ENCODE measurements at places on chromosomes 7 and 10.

DNA sequence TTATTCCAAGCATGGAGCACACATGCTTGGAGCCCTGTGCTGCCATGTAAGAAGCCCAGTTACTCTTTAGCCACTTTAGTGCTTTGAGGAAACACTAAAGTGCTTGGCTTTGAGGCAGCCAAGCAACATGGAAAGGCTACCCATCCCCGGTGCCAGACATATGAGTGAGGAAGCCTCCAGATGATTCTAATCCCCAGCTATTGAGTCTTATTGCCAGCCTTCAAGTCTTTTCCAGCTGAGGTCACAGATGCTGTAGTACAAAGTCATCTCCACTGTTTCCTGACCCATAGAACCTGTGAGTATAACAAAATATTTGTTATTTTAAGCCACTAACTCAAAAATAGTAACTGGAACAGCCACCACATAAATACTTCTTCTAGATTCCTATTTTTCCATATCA, 91.4 kb upstream of the CYP26C1 start:
- no peak for DNase-seq

DNA sequence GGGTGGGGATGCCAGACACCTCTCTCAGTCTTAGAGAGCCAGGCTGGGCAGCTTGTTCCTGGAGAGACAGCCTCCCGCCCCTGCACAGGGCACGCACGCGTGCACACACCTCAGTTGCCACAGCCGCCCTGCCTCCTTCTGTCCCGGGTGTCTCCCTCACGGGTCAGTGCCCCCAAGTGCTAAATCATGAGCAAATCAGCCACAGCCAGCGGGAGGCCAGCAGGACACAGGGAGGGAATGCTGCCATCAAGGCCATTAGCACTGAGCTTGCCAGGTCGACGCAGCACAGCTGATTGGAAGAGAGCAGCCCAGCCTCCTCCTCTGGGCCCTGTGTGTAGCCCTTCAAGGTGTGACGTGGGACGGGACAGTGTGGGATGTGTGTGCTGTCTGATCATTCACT, 130.4 kb downstream of the CDH23 start:
- no peak for DNase-seq

DNA sequence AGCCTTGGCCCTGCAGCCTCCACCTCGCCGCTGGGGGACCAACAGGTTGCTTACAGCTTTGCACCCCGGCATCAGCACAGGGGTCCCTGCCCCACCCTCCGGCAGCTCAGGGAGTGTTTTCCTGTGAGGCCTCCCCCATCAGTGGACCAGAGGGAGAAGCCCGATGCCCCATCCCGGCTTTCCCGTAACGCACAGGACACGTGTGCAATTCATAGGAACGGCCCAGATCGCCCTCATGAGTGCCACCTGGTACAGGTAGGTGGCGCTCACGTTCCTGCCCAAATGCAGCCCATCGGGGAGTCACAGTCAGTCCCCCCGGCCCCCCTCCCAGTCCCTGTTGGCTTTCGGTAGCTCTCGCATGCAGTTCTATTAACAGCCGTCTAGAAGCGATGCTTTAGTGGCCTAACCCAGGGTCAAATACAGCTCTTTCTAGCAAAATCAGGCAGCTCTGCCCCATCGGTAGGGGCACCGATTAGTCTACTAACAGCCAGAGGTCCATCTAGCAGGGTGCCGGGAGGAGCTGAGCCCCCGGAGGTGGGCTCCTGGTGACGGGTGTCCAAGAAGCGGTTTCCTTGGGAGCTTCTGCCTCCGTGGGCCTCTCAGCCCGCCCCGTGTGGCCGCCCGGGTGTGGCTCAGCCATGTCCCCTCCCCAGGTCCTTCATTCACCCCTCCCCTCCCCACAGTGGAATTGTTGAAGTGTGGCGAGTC, 48.4 kb upstream of the GTF2IRD1 start:
- no peak for DNase-seq

DNA sequence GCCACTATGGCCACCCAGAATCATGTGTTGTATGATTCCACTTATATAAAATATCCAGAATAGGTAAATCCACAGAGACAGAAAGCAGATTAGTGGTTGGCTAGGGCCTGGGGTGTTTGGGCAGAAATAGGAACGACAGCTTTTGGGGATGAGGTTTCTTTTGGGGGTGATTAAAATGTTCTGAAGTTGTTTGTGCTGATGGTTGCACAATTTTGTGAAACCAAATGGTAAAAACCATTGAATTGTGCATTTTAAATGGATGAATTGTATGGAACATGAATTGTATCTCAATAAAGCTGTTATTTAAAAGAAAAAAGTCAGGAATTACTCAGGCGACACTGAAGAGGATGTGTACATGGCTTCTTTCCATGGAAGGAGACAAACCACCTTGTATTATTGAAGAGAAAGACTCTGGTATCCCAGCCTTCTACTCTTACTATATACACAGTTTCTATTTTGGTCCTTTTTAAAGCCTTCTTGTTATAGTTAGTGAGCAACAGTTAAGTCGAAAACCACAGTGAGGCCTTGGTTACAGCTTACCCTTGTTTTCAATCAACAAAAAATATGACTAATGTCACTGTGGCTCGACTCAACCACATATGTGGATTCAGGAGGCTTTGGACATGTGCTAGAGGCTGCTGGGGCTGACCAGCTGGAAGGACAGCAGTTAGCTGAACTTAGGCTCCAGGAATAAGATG, 57.1 kb upstream of the KMT2E start:
- peak; percentile 19 for DNase-seq

DNA sequence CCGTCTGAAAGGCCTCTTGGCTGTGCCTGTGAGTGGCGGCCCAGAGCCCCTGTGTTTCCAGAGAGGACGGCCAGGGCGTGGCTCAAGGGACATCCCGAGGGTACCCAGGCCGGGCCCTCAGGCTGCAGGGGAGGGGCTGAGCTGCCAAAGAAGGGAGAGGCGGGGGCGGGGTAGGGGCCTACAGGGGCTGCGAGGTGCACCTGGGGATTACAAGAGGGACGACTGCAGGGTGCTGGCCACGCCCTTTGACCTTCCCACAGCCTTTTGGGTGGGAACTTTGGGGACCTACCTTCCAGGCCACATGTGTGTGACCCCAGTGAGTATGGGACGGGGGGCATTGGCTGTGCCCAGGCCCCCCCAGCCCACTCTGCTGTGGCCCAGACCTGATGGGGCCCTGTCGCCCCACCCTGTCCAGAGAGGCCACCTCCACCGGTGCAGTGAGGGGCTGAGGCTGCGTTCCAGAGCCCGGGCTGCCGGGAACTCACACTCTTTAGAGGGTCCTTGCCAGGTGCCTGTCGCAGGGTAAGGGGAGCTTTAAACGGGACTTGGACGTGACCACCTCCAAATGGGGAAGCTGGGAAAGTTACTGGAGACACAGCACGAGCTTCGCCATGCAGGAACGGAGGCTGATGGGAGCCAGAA, 19.0 kb upstream of the NKX6-2 start:
- no peak for DNase-seq

DNA sequence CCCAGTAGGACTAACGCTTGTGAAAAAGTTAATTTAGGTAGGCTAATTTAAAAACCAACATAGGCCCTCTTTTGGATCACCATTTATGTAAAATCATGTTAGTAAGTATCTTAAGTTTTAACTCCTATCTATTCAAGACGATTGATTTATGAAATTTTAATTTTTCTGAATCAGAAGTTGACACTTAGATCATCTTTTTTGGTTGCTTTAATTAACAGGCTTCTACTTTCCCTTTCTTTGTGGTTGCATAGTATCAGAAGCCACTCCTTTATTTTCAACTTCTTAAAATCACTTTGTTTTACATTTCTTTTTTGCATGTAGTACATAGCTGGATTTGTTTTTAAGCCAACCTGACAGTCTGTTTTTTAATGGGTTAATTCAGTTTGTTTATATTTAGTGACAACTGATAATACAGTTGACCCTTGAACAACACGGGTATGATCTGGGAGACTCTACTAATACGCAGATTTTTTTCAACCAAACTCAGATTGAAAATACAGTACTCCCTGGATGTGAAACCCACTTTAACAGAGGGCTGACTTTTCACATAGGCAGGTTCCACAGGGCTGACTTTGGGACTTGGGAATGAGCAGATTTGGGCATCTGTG, 69.7 kb upstream of the SYPL1 start:
- DNase-seq: no peak

GRCh38 chr7:148912758-148913541, 28.9 kb upstream of the EZH2 start:
- no peak for DNase-seq

DNA sequence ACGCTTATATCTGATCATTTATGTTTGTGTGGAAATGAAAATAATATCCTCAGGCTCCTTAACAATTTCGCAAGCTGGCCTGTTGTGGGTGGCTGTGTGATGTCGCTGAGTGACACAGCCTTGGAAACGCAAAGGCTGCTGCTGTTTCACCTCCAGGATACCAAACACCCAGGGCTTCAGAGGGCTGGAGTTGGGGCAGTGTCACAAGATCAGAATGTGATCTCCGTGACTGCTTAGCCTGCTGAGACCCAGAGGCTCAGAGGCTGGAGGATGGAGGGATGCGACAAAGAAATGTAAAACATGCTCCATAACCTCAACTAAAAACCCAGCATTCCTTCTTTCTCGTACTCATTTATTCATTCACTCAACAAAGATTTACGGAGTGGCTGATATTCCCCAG, 37.2 kb upstream of the BMPER start:
- DNase-seq: no peak

DNA sequence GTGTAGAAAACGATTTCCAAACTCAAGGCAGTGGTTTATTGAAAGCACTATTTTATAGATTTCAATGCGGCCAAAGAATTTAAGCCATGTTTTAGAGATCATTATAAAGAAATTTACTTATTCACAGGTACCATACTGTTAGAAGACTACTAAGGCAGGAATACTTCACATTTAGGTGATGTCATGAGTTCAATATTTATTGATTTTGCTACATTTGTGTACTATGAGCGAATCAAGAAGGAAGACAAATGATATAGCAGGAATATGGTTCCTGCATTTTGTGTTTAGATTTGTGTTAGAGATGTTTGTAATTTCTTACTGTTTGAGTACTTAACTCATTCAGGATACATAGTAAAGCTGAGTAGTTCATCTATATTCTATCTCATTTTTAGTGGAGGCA, 1.7 kb upstream of the FBXW4 start:
- no peak for DNase-seq

DNA sequence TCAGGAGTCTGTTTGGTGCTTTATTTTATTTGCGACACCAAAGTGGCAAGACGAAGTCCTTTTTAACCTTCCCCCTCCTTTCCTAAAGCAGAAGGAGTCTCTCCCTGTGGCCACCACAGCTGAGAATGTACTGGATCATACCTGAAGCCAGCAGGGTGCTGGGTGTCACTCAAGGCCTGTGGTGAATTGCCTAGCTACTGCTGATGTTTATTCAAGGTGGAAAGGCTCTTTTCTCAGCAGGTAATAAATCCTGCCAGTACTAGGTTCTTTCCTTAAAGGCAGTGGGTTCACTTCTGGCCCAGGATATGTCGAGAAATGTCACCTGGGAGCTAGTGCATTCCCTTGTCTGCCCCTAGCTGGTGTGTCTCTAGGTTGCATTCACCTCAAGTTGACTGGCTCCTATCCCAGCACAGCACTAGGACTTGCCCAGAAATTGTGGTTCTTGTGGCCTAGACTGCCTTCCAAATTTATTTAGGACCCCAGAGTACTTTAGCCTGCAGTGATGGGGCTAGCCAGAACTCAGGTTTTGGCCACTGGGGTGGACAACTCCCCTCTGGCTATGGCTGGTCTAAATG, 60.8 kb upstream of the FAM3C start:
- no peak for DNase-seq

Measured in effector memory CD8-positive, alpha-beta T cell (primary cell).